ENCODE measurements at places on chromosomes 7 and 10.

DNA sequence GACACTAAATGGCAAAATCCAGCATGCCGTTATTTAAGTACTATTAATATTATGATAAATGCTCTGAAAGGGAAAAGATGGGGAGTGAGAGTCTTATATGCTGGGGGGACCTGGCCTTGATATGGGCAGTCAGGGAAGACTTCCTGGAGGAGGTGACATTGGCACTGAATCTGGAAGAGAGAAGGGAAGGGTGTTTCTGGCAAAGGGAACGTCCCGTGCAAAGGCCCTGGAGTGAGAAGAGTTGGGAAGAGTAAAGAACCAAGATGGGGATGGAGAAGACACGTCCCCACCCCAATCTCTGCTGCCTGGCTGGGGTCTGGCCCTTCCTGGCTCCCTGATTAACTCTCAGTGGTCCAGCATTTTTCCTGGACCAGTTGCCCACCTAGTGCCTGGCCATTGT is 5.0 kb upstream of the GRIFIN start:
- no peak for DNase-seq

- DNase-seq: no peak
Observed at GRCh38 chr10:24406809-24407483, 198.0 kb downstream of the KIAA1217 start.

- DNase-seq: no peak
Observed at GRCh38 chr7:120273476-120273975, 551 bp downstream of the KCND2 start.

DNA sequence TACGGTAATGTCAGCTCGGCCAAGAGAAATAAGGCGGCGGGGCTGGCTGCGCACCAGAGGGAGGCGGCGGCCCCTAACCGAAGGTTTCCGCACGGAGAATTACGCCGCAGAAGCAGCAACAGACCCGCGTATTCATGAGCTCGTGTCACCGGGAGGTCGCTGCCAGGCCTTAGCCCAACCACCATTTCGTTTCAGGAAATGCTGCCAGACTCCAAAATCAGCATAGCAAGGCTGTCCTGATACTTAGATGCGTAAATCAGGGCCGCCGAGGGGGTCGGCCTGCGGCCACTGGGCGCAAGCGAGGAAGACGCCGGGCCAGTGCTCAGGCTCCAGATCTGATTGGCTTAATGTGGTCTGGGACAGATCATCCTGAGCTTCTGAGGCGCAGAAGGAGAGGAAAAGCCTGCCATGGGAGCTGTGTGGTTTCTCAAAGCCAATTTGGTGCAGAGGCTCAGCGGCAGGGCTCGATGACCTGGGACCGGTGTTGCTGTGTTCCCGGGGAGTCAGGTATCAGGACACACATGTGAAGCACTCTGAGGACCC is 247.9 kb downstream of the BAMBI start:
- DNase-seq: no peak

DNA sequence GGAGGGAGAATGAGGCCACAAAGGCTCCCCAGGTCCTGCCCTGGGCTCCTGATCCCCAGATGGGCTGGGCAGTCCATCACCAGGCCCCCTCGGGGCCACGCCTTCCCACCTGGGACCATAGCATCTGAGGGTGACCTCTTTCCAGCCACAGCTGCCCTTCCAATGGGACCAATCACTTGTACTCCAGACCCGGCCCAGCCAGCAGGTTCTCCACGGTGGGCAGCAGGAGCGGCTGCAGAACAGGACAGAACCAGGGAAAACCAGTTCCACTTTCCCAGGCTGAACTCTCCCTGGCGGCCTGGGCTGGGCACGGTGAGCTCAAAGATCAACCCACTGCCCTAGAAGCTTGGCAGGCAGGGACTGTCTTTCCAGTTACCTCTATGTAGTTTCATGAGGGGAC is 257.6 kb downstream of the MAD1L1 start:
- DNase-seq: no peak

- no peak for DNase-seq
Observed at GRCh38 chr7:155467846-155468784, 10.2 kb downstream of the EN2 start.

GRCh38 chr7:112162784-112163506 is 43.3 kb downstream of the DOCK4 start:
- DNase-seq: no peak

GRCh38 chr7:98470485-98471240 is 69.8 kb upstream of the BAIAP2L1 start:
- peak; percentile 26 for DNase-seq

Measured in CD4-positive, alpha-beta T cell treated with Interleukin-17A for 4 hours (primary cell).